ENCODE measurements at places on chromosomes 7 and 10.

DNA sequence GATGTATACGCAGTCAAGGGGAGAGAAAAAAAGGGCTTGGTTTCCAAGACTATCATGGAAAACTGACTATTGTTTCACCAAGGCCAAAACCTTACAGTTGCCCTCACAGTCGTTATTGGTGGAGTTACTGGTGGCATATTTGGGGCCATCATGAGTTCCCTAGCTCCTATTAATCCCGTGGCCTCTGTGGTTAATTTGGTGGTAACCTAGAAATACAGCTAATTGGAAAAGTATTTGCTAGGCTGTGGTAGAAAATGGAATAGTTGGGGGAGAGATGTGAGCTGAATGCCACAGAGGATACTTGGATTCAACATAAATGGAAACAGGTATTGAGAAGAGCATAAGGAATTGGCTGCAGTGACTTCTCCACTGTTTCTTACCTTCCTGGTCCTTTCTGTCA is 450.7 kb downstream of the KCNMA1 start:
- no peak for DNase-seq

DNA sequence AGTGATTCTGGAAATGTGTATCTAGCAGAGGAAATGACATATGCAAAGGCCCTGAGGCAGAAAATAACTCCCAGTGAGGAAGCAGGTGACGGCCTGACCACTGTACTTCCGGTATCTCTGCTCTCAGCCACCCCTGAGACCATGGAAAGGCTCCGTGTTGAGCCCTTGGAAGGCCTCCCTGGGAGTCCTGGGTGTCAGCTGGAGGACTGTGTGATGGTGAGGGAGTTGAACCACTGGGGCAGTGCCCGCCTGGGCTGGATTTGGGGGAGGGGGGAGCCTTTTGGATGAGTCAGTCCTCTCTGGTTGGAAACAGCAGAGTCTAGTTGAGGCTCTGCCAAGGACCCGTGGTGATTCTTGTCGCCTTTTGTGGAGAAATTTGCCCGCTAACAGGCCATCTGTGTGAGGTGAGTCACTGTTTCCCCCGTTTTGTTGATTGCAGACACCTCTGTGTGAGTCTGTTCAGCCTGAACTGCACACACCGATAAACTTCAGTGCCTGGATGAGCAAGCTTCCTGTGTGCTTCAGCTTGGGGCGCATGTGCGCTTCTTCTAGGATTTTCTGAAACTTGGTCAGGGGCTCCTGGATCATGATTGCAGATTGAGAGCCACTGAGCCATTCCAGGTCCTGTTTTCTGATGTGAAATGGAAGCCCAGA is 98.6 kb downstream of the GRK5 start:
- peak; percentile 33 for DNase-seq

DNA sequence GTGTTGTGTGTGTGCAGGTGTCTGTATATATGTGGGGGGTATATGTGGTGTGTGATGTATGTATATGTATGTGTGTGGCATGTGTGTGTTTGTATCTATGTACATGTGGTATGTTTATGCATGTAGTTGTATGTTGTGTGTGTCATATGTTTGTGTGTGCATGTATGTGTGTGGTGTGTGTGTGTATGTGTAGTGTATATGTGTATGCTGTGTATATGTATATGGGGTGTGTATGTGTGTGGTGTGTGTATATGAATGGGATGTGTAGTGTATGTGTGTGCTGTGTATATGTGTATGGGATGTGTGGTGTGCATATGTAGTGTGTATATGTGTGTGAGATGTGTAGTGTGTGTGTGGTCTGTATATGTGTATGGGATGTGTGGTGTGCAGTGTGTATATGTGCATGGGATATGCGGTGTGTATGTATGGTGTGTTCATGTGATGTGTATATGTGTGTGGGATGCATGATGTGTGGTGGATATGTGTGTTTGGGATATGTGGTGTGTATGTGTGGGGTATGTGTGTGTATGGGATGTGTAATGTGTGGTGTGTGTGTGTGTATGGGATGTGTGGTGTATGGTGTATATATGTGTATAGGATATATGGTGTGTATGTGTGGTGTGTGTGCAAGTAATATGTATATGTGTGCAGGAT is 30.0 kb downstream of the IKZF1 start:
- no peak for DNase-seq

DNA sequence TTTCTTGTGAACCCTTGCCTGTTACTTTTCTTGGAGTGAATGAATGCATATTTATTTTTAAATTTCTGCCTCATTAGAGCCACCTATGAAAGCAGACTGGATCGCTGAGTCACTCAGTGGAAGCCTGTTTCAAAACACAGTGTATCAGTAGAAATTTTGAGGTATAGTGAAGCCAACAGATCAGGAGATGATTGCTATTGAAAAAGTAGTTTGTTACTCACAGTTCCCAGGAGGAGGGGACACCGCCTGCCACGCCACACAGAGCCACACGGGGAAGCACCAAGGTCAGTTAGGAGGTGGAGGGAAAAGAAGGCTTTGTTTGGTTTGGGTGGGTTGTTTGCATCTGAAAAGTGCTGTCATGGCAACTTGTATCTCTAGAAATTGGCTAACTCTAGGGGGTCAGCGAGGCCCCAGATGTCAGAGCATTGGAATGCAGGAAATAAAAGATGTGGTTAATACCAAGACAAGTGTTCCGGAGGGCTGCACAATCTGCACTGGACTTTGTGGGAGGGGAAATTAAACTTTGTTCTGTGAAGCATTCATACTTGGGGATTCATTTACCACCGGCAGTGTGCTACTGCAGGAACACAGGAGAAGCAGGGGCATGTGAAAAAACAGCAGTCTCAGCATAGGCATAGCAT is 106.4 kb upstream of the SDK1 start:
- DNase-seq = peak; percentile 53

DNA sequence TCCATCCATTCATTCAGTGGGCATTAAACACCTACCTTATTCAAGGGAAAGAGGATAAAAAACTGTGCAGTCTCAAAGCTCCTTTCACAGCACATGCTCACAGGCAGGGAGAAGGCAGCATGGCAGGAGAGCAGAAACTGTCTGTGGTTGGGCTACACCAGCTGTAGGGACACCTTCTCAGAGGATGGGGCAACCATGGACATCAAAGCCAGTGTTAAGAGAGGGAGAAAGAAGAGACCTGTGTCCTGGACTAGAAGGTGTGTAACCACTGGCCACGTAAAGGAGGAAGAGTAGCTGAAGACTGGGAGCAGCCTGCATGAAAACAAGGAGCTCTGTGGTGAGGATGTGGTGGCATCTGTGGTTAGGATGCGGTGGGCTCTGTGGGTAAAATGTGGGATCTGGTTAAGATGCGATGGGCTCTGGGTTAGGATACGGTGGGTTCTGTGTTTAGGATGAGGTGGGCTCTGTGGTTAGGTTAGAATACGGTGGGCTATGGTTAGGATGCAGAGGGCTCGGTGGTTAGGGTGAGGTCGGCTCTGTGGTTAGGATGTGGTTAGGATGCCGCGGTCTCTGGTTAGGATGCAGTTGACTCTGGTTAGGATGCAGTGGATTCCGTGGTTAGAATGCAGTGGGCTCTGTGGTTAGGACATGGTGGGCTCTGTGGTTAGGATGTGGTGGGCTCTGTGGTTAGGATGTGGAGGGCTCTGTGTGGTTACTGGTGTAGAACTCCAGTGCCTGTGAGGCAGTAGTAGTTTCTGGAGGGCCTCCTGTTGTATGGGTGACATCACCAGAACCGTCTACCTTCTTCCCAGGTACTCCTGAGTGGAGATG is 197.6 kb downstream of the WDR37 start:
- no peak for DNase-seq

DNA sequence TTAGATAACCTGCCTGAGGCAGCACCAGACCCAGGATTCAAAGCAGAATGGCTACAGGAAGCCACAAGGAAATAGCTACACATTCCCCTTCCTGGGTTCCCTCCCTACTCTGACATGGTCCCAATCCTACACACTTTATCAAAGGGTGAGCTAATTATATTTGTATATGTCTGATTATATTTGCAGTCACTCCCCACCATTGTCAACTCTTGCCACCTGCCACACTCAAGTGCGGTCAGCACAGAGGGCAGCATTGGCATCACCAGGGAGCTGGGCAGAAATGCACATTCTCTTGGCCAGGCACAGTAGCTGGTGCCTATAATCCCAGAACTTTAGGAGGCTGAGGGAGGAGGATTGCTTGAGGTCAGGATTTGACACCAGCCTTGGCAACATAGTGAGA is 114.1 kb upstream of the PDLIM1 start:
- DNase-seq = no peak

DNA sequence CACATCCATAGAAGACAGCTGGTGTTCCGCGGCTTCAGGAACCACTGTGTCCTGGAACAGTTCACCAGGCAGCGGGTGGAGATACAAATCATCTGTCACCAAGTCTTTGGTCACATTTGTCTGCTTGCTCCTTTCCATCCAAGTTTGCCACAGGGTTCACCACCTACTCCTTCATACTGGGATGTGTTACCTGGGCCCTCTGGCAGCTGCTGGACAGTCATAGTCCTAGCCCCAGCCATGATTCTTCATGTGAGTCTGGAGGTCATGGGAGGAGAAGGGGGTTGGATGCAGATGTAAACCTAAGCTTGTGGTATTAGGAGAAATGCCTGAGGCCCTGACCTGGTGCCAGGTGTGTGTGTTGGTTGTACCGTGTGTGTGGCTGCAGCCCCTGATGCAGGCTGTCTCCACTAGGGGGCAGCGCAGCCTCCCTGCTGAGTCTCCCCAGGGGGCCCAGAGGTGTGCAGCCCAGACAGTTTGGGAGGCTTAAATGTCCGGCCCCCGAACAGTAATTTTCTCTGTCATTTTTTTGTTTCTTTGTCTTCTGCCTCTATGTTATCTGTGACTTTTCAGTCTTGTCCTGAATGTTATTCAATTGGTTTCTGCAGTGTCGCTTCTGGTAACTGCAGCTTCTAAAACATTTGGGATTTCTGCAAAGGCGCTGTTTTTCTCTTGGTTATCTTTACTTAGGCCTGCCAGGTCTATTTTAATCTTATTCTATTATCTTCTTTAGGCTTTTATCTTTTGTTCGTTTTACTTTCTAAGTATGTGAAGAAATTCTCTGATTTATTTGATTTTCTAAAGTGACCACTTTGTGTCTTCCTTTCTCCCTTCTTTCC is 14.8 kb downstream of the NPS start:
- DNase-seq = no peak

DNA sequence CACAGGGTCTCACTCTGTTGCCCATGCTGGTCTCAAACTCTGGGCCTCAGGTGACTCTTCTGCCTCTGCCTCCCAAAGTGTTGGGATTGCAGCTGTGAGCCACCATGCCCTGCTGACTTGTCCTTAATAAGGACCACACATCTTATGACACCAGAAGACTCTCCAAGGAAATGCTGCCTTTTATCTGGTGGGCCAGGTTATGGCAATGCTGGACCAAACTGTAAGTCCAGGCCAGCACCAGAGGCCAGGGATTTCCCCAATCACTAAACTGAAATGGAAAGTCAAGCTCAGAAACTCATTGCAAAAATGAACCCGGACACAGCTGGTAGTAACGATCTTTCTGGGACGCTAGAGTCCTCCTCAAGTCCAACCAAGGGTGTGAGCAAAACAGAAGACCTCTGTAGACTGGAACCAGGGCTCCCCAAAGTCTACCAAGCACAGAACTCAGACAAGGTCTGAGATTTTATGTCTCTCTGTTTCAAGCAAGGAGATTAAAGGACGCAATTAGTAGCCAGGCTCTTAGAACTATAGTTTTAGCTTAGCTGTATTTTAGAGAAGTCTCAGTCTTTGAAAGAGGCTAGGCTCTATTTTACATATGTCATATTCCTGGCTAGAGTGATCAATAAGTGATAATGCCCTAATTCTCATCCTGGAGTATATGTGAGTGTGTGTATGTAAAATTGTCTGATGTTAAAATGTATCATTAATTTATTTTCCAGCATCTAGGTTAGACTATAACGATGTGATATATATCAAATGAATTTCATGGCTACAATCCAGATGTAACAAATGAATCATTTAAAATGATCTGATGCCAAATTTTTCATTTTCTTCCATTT is 74.0 kb upstream of the ITGB1 start:
- DNase-seq = no peak

- no peak for DNase-seq
Measured at GRCh38 chr7:40311307-40311706, 176.5 kb downstream of the SUGCT start.

GRCh38 chr7:129804111-129804889 is 148.5 kb downstream of the UBE2H start:
- no peak for DNase-seq

GRCh38 chr10:32091046-32091445 is 34.8 kb upstream of the KIF5B start:
- no peak for DNase-seq

GRCh38 chr10:122373108-122373507 is 1.4 kb upstream of the PLEKHA1 start:
- DNase-seq = no peak

DNA sequence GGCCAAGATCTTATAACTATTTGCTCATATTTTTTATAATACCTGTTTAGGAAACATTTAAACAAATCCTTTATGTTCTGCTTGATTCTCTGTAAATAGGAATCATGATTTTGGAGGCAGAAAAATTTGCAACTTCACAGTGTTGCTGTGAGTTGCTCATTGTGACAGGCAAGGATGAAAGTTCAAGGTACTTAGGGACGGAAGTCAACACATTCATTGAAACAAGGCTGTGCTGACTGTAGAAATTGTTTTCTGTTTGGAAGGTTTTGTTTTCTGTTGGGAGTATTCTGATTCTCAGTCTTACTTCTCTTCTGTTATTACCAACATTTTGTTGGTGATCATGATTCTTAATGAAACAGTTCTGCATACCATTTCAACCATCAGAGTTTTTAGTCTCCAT is 54.9 kb downstream of the FANK1 start:
- DNase-seq = no peak

- no peak for DNase-seq
Measured at GRCh38 chr7:131221061-131221460, 106.6 kb upstream of the MKLN1 start.

- DNase-seq = peak; percentile 78
Measured at GRCh38 chr10:63573068-63573697, 52.0 kb downstream of the REEP3 start.

DNA sequence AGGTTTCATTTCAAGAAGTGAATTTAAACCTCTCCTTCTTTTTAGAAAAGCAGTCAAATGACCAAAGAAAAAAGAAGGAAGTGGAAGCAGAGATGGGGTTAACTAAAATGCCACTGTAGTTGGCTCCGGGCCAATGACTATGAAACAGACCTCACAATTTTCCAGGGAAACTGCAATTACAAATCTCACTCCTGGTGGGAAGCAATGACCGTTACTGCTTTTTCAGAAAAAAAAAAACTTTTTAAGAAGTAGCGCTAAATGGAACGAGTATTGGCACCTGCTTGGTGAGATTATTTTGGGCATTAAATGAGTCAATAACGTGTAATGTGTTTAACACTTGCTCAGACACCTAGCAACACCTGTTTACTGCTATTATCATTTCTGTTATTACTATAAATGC is 1.2 kb downstream of the SFRP4 start:
- no peak for DNase-seq

DNA sequence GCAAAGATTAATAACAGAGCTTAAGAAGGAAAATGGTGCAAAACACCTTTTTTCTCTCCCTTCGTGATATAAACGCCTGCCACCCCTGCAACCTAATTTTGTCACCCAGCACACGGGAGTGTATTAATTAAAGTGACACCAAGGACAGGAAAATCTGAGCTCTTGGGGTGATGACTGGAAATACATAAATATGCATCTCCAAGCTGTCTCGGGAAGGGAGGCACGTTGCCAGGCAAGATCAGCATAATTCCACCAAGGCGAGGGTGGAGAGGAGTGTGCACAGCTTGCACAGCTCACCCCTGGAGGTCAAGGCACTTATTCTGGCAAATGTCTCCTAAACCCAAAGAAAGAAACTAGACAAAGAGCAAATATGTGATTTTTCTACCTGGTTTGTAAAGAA is 700.9 kb downstream of the GRID1 start:
- no peak for DNase-seq

GRCh38 chr10:23099816-23100215 is 4.4 kb downstream of the MSRB2 start:
- DNase-seq = no peak

GRCh38 chr10:30036811-30037210 is 22.6 kb downstream of the JCAD start:
- DNase-seq = no peak
